ENCODE measurements at places on chromosomes 6 and 20. TPM values are rescaled to one million over a fixed set of nuclear protein-coding genes. Genes with fewer than 3 reads are reported as not detected.
A peak's percentile ranks its signal among the peaks of the same experiment; 100 is the strongest.

DNA sequence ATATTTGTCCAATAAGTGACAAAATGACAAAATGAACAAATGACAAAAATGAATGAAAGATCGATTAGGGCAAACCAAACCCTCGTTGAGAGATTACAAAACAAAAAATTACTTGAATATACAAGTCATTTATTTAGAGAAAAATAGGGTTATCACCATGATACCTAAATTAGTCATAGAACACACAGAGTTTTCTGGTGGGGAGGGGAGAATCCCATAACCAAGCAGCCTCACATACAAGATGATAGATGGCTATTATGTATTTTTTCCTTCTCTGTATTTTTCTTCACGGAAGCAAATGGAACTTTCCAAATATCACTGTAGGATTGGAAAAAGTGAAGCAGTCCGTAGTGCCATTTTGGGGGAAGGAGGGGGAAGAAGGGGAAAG is 28.5 kb upstream of the BMP6 start:
- H3K27me3 ChIP-seq: no peaks in the 10 kb centered on the region
- no peak overlapping the region for H3K4me3 ChIP-seq
- peaks cover 8% of the 10 kb centered on the region for H3K4me1 ChIP-seq
- no peaks in the 10 kb centered on the region for H3K36me3 ChIP-seq
- no peak for DNase-seq
- H3K27ac ChIP-seq: peak overlapping the region; percentile 33

GRCh38 chr20:4772132-4772531 is 50.4 kb downstream of the PRND start:
- H3K27ac ChIP-seq: no peak overlapping the region
- no peaks in the 10 kb centered on the region for H3K36me3 ChIP-seq
- DNase-seq: no peak

Gene GRIK2
- 0.62 TPM for total RNA-seq

Gene KCNQ2
- total RNA-seq: not detected

GRCh38 chr6:8678466-8678865 is 243.1 kb upstream of the SLC35B3 start:
- no peak for DNase-seq
- no peaks in the 10 kb centered on the region for H3K4me1 ChIP-seq
- no peaks in the 10 kb centered on the region for H3K36me3 ChIP-seq
- H3K27me3 ChIP-seq: no peaks in the 10 kb centered on the region
- H3K27ac ChIP-seq: no peak overlapping the region

Gene HLA-DMB
- 208 TPM for total RNA-seq

Gene RAMACL
- total RNA-seq: 6.6 TPM

Gene ZDHHC14
- total RNA-seq: 9.3 TPM

DNA sequence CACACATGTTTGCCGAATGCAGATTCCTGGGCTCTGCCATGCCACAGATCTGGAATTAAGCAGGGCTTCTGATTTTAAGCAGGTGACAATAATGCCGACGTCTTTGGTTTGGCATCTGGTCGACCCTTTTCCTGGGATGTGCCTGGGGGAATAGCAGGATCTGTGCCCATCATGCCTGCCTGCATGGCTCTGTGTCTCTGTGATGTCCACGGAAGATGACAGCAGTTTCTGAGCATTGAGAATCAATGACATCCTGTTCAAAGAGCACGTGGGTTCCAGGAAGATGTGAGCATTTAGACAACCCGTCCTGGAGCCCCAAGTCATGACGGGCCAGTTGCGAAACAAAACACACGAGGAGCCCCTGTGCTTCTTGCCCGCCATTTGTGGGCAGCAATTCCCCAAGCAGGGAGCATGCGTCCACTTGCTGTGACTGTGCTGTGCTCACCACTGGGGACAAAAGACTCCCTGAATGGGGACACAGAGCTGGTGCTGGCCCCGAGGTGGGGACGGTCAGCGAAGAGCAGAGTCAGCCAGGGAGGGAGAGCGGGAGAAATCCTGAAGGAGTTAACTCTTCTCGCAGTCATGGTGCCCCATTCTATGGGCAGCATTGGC is 110.1 kb downstream of the ERMARD start:
- H3K36me3 ChIP-seq: no peaks in the 10 kb centered on the region
- H3K27me3 ChIP-seq: no peaks in the 10 kb centered on the region
- DNase-seq: no peak
- H3K4me1 ChIP-seq: peaks cover 18% of the 10 kb centered on the region

Gene ULBP2
- 2.2 TPM for total RNA-seq

DNA sequence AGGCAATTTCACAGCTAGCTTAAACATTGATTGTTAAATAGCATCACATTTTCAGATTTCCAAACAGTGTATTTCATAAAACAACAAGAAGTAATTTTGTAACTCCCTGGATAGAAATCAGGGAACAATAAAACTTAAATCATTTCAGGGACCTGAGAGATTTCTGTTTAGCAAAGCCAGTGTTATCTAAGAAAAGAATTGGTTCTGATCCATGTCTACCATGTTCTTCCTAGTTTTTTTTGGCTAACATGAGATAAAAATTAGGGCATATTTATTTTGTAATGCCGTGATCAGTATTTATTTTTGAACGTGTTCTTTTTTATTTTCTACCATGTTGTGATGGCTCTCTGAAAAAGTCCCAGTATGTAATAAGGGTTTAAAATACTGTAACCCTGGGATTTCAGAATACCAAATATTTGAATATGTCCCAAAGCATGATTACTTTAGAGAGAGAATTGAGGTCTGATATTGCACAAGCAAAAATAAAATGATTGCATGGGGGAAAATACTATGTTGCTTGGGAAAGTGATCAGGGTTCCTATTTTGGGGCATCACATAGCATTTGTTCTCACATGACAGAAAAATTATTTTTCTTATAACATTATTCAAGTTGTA is 188.7 kb upstream of the CEP162 start:
- no peak for DNase-seq
- no peak overlapping the region for H3K27ac ChIP-seq
- H3K4me3 ChIP-seq: no peak overlapping the region
- H3K27me3 ChIP-seq: no peaks in the 10 kb centered on the region
- no peaks in the 10 kb centered on the region for H3K4me1 ChIP-seq
- no peaks in the 10 kb centered on the region for H3K36me3 ChIP-seq

- H3K27me3 ChIP-seq: no peaks in the 10 kb centered on the region
- DNase-seq: no peak
- no peak overlapping the region for H3K4me3 ChIP-seq
Observed at GRCh38 chr6:20922743-20923142, 388.5 kb downstream of the CDKAL1 start.

- no peaks in the 10 kb centered on the region for H3K36me3 ChIP-seq
- no peak overlapping the region for H3K27ac ChIP-seq
- H3K4me3 ChIP-seq: no peak overlapping the region
- no peaks in the 10 kb centered on the region for H3K4me1 ChIP-seq
- DNase-seq: no peak
Observed at GRCh38 chr6:63940056-63940455, 304.5 kb downstream of the PHF3 start.

Gene SLC13A3
- 2.0 TPM for total RNA-seq

GRCh38 chr6:93059911-93060310 is 359.4 kb downstream of the EPHA7 start:
- no peak for DNase-seq
- no peaks in the 10 kb centered on the region for H3K36me3 ChIP-seq
- H3K4me3 ChIP-seq: no peak overlapping the region
- H3K4me1 ChIP-seq: no peaks in the 10 kb centered on the region
- H3K27ac ChIP-seq: no peak overlapping the region
- no peaks in the 10 kb centered on the region for H3K27me3 ChIP-seq

Gene MYB
- 6.1 TPM for total RNA-seq

GRCh38 chr6:87698547-87699006 is 3.5 kb downstream of the AKIRIN2 start:
- no peaks in the 10 kb centered on the region for H3K36me3 ChIP-seq
- no peak for DNase-seq
- peak overlapping the region; percentile 97 for H3K27ac ChIP-seq
- H3K4me1 ChIP-seq: peaks cover 56% of the 10 kb centered on the region

Gene COL12A1
- 36.6 TPM for total RNA-seq

GRCh38 chr6:151179321-151179720 is 60.4 kb upstream of the AKAP12 start:
- no peak overlapping the region for H3K4me3 ChIP-seq
- H3K27me3 ChIP-seq: no peaks in the 10 kb centered on the region
- no peak for DNase-seq

GRCh38 chr6:132190097-132190814 is 211.0 kb downstream of the MOXD1 start:
- H3K4me3 ChIP-seq: no peak overlapping the region
- no peaks in the 10 kb centered on the region for H3K4me1 ChIP-seq
- no peaks in the 10 kb centered on the region for H3K36me3 ChIP-seq

DNA sequence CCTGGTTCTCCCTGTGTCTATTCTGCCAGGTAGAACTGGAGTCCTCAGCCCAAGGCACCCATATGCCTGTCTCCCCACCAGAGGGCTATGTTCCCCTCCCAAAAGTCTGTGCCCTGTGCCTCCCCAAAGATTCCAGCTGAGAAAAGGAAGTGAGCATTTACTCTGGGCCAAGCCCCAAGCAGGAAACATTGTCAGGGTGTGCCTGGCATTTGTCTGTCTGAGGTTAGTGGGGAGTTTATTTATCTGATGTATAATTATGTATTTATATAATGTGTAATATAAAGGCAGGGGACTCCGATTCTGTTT is 5.6 kb downstream of the GDF5 start:
- H3K36me3 ChIP-seq: no peaks in the 10 kb centered on the region
- no peaks in the 10 kb centered on the region for H3K4me1 ChIP-seq
- H3K4me3 ChIP-seq: no peak overlapping the region
- H3K27ac ChIP-seq: no peak overlapping the region

GRCh38 chr6:41785689-41786450 is 1.6 kb upstream of the TOMM6 start:
- no peak for DNase-seq
- H3K27ac ChIP-seq: peak overlapping the region; percentile 89
- peak overlapping the region; percentile 84 for H3K4me3 ChIP-seq
- H3K4me1 ChIP-seq: peaks cover 59% of the 10 kb centered on the region
- H3K36me3 ChIP-seq: peaks cover 34% of the 10 kb centered on the region
- no peaks in the 10 kb centered on the region for H3K27me3 ChIP-seq

- H3K27ac ChIP-seq: no peak overlapping the region
Observed at GRCh38 chr6:137850816-137851602, 16.1 kb upstream of the TNFAIP3 start.

GRCh38 chr6:27847706-27848105 is 64.5 kb downstream of the OR2B2 start:
- no peaks in the 10 kb centered on the region for H3K27me3 ChIP-seq
- H3K4me3 ChIP-seq: no peak overlapping the region
- no peaks in the 10 kb centered on the region for H3K4me1 ChIP-seq
- no peak for DNase-seq
- no peaks in the 10 kb centered on the region for H3K36me3 ChIP-seq

DNA sequence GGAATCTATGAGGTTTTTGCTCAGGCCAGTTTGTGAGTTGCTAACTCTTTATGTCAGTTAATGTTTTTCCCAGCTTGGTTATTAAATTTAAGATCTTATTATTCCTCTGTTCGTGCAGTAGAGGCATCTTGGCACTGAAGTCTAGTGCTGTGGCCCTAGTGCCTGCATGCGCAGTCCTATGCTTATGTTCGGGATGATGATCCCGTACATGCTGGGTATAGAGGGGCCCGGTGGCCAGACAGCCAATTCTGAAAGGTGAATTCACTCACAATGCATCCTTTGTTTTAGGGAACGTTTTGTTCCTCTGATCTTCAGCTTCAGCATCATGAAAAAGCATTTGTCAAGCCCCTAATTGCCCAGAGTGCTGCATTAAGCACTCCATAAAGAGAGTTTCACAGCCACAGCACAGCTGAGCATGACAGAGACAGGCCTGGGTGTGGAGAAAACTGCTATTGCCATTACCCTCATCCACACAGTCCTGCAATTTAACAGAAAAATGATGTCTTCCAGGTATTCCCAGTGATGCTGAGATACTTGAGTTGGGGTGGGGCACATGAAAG is 39.8 kb upstream of the BACH2 start:
- no peak for DNase-seq
- no peak overlapping the region for H3K27ac ChIP-seq
- H3K4me1 ChIP-seq: no peaks in the 10 kb centered on the region
- no peak overlapping the region for H3K4me3 ChIP-seq
- no peaks in the 10 kb centered on the region for H3K27me3 ChIP-seq

- no peak for DNase-seq
- H3K27me3 ChIP-seq: no peaks in the 10 kb centered on the region
- H3K4me3 ChIP-seq: no peak overlapping the region
- H3K4me1 ChIP-seq: no peaks in the 10 kb centered on the region
Observed at GRCh38 chr6:106477790-106478189, 117.3 kb downstream of the CRYBG1 start.

DNA sequence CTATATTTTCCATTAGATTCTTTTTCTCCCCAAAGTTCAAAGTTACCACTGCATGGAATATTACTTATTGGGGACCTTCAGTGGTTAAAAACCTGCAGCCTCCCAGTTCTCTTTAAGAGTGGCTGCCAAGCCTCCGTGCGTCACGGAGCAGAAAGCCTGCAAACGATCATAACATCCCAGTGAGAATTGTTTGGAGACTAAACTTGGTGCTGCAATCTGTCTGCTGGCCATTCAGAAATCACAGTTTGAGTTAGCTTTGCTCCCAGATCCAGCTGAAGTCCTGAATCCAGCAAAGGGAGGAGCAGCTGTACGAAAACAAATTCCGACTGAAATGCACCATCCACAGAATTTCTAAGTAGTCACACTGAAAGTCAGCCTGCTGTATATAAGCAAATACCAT is 213.5 kb upstream of the PDE10A start:
- H3K27ac ChIP-seq: no peak overlapping the region
- no peak for DNase-seq
- H3K4me1 ChIP-seq: no peaks in the 10 kb centered on the region
- H3K4me3 ChIP-seq: no peak overlapping the region
- no peaks in the 10 kb centered on the region for H3K36me3 ChIP-seq

DNA sequence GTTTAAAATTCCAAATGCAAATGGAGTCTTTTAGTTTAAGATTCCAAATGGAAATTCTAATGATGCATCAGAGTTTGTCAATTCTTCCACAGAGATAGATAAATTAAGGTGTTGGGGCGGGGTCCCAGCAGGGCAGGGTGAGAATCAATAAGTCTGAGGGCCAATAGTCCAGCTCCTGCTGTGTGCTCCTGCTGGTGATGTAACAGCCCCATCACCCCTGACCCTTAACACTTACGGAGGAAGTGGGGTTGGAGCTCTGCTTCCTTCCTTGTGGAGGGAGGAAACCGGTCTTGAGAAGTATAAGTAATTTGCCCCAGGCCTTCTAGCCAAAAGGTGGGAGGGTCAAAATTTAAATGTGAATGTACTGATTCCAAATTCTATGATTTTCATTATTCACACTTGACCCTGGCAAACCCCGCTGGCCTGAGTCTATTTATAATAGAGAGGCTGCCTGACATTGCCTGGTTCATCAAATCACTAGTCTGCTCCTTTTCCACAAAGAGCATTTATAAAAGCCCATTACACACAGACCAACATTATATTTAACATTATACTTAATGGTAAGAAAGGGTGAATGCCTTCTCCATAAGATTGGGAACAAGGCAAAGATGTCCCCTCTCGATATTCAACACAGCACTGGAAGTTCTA is 17.2 kb downstream of the ZBTB2 start:
- H3K36me3 ChIP-seq: peaks cover 36% of the 10 kb centered on the region
- H3K27me3 ChIP-seq: no peaks in the 10 kb centered on the region
- no peak for DNase-seq
- no peak overlapping the region for H3K4me3 ChIP-seq

All from lower lobe of right lung (tissue), 2 donors.